Right atrium auricular region (tissue), 2 donors: ENCODE measurements at places on chromosomes 3 and 15. TPM values are rescaled to one million over a fixed set of nuclear protein-coding genes. Genes with fewer than 3 reads are reported as not detected.

CSTA gene
- total RNA-seq = 1.1 TPM

DNA sequence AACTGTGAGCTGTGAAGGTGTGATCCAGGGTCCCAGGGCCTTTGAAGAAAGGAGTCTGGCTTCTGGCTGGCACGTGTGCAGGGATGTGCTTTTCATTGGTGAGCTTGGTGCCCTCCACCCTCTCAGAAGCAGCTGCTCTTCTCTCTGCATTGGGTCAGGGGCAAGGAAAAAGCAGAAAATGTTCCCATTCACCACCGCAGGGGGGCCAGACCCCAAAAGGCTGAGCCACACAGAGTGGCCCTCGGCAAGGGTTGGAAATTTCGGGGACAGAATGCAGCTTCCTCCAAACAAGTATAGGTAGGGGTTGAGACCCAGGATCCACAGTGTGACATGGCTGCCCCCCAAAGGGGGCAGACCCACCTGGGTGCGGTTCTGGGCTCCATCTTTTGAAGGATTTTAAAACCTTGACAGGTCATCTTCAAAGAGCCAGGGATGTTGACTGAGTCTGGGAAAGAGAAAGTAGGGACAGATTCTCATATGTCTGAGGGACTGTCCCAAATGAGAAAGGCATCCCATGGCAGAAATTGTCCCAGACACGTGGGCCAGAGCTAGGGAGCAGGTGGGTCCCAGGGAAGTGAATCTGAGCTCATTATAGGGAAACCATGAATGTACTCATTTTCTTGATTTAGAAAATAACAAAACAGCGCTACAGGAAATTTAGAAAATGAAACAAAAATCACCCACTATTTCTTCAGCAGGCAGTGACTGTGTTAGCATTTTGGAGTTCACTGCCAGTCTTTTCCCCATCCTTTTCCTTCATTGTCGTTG lies 2.7 kb downstream of the CSK start:
- peak overlapping the region; percentile 92 for H3K27ac ChIP-seq
- H3K27me3 ChIP-seq = no peaks in the 10 kb centered on the region
- H3K4me3 ChIP-seq = no peak overlapping the region
- H3K4me1 ChIP-seq = no peaks in the 10 kb centered on the region
- H3K36me3 ChIP-seq = no peaks in the 10 kb centered on the region

GRCh38 chr3:166759736-166760513 lies 620.2 kb downstream of the ZBBX start:
- no peak overlapping the region for H3K27ac ChIP-seq
- no peak for DNase-seq
- H3K4me1 ChIP-seq = no peaks in the 10 kb centered on the region
- no peaks in the 10 kb centered on the region for H3K36me3 ChIP-seq

- peak overlapping the region; percentile 76 for H3K27ac ChIP-seq
- no peaks in the 10 kb centered on the region for H3K27me3 ChIP-seq
- H3K36me3 ChIP-seq = no peaks in the 10 kb centered on the region
Observed at GRCh38 chr15:93087825-93088199, 1.2 kb downstream of the RGMA start.

GRCh38 chr3:43190670-43191069 lies 84.8 kb upstream of the POMGNT2 start:
- H3K4me3 ChIP-seq = no peak overlapping the region
- peaks cover 11% of the 10 kb centered on the region for H3K4me1 ChIP-seq
- no peak overlapping the region for H3K27ac ChIP-seq

DNA sequence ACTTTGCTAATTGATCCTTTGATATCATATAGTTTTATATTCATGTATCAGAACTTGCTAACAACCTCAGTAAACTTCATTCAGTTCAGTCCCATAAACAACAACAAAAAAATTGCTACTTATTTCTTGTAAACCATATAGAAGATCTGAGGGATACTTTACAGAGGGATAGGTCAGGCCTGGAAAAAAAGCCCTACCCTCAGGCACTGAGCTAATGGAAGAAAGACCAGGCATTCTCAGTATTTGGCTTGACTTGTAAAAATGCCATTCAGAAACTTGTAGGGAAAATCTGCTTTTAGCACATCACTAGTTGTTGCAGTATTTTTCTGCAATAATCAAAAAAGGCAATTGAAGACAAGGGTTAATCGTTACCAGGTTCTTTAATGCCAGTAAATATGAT lies 33.1 kb downstream of the ARMC8 start:
- DNase-seq = no peak
- H3K36me3 ChIP-seq = peaks cover 22% of the 10 kb centered on the region
- no peaks in the 10 kb centered on the region for H3K27me3 ChIP-seq
- no peak overlapping the region for H3K4me3 ChIP-seq
- H3K27ac ChIP-seq = no peak overlapping the region
